ENCODE measurements at places on chromosomes 1 and 21.
A peak's percentile ranks its signal among the peaks of the same experiment; 100 is the strongest.

DNA sequence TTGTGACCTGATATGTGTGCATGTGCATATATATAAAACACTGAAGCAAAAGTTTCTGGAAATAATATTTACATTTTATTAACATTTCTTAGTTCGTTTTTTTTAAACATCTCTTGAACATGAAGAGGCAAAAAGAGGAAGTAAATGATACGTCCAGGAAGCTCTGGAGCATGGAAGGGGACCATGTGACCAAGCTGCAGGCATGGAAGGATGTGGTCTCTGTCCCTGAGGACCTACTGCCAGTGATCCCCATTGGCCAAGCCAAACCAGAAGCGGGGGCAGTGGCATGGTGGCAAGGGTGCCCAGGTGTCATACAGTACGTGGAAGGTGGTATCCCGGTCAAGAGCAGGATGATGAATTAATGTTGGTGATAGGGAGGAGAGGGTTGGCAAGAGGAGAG lies 268.3 kb upstream of the PROX1 start:
- no peak for DNase-seq

DNA sequence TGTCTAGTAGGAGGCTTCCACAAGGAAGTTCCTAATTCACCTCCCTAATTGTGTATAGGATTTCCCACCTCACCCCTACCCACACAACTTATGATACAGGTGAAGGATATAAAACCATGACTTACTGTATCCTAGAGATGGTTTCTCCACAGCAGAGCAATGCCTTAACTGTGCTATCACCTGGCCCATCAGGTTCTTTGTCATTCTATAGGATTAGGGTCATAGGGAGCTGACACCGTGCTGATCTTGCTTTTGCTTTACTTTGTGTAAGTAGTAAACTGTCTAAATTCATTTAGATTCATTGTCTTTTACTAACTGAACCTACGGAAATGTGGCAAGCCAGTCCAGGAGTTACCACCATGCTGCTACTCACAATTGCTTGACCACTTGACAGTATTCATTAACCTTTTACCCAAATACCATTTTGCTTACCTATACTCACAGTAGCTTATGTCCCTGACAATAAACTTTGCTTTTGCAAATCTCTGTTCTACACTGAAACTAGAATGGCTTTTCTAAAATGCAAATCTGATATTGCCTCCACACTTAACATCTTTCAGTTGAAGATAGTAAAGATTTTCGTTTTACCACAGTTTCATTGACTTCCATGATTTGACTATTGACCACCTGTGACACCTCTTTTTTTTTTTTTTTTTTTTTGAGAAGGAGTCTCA lies 147.6 kb downstream of the IFI44 start:
- DNase-seq = no peak

GRCh38 chr1:155206891-155207805 lies 549 bp downstream of the THBS3 start:
- DNase-seq = peak; percentile 45

- no peak for DNase-seq
Observed at GRCh38 chr1:197910120-197910991, 6.8 kb upstream of the LHX9 start.

GRCh38 chr1:17045150-17045549 lies 8.7 kb downstream of the SDHB start:
- no peak for DNase-seq

- no peak for DNase-seq
Observed at GRCh38 chr21:27359141-27359540, 392.3 kb upstream of the ADAMTS5 start.

DNA sequence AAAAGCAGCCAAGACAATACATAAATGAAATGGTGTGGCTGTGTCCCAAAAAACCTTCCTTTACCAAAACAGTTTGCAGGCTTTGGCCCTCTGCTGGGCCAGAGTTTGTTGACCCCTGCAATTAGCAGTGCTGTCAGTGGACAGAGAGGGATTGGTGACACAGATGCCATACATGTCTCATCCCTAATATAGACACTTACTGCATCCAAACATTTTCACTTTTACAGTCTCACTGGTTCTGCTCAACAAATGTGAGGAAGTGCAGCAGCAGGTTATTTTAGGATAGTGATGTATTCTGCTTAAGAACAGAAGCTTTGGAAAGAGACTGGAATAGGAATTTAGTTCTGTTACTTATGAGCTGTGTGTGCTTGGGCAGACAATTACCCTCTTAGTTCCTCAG lies 462.8 kb upstream of the LRRC7 start:
- no peak for DNase-seq

DNA sequence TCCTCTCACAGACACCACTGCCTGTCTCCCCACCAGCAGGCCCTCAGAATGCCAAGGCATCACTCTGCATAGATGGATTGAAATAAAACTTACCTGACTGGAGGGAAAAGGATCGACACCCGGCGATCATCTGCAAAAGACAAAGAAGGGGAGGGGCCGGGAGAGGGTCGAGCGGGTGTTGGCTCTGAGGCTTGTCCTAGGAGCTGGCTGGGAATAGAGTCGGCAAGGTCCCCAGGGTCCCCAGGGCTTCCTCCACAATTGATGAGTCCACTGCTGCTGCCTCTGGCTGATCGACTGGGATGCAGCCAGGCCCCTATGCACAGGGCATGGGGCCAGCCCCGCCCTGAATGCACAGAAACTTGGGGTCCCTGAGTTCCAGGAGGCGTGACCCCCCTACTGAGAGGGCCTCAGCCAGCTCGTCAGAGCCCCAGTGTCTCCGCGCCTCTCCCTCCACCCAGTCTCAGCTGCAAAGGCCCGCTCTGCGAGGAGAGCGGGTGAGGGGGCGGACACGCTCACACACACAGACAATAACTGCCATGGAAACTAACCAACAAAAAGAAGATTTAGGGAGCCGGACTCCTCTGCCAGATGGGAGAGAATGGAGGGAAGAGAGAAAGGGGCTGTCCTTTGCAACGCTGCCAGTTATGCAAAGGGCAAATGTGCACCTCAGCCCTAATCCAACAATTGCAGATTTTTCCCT lies at the start of gene KLHDC8A:
KLHDC8A (minus strand) TSS at position 483 of the 700 bp plus-strand sequence. CDS start 13,318 bp downstream, outside the sequence.
- DNase-seq = no peak

- no peak for DNase-seq
Observed at GRCh38 chr1:202505356-202505755, 156.9 kb downstream of the PPP1R12B start.

- no peak for DNase-seq
Observed at GRCh38 chr1:225533238-225533637, 105.4 kb upstream of the LBR start.

GRCh38 chr1:231416901-231417300 lies 5.2 kb downstream of the EGLN1 start:
- no peak for DNase-seq

DNA sequence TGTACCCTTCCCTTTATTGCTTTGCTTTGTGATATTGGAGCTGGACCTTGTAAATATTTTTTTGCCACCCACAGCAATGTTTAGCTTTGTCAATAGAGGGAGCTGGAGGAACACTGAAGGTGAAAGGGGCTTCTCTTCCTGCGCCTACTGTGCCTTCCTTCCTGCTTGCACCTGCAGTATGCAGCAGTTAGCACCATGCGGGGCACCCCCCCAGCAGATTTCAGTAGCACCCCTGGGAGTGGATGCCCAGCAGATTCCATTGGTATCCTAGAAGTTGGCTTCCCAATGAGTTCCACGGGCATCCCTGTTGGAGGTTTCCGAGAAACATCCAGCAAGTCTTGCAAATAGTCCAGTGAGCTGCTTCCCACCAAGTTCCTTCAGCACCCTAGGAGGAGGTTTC lies 25.6 kb downstream of the S100A10 start:
- DNase-seq = peak; percentile 27

DNA sequence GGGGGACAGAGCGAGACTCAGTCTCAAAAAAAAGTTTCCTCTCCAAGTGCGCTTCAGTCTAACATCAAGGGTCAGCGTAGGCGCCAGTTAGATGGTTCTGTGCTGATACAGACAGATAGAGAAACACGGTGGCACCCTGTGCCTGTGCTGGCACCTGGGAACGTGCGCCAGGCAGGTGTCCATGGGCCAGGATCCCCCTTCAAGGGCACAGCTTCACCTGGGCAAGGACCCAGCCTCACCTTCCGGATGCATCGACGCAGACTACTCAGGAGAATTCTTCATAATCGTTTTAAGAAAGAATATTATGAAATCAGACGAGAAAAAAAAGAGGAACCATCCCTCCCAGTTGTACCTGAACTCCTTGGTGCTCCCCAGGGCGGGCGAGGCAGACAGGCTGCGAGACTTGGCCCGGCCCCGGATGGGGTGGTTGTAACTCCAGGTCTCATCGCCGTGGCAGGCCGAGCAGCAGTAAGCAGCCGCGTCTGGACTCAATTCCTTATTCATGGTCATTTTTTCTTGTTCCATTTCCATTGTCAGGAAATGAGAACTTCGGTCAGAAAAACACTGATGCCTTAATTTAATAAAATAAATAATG lies 13.3 kb downstream of the NADK start:
- no peak for DNase-seq

DNA sequence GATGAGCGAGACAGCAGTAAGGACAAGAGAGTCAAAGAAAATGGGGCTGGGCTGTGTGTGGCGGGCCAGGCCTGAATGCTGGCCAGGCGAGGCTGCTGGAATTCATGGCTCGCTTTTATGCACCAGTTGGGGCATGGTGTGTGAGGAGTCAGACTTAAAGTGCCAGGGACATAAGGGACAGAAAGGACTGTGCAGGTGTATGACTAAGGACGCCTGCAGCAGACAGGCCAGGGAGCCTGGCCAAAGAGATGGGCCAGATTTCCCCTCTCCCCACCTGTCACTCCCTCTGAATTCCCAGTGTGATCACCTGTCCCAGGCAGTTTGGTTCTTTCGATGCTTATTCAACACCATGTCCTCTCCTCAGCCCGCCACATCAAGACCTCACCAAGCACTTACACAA lies 16.9 kb upstream of the SMIM12 start:
- DNase-seq = no peak

- no peak for DNase-seq
Observed at GRCh38 chr1:26034504-26035202, 11.3 kb downstream of the SLC30A2 start.

- no peak for DNase-seq
Observed at GRCh38 chr1:230427981-230428380, 1.8 kb upstream of the PGBD5 start.

- DNase-seq = no peak
Observed at GRCh38 chr1:65449214-65449823, 28.9 kb downstream of the LEPR start.

- no peak for DNase-seq
Observed at GRCh38 chr1:234845097-234845660, 235.2 kb upstream of the IRF2BP2 start.

DNA sequence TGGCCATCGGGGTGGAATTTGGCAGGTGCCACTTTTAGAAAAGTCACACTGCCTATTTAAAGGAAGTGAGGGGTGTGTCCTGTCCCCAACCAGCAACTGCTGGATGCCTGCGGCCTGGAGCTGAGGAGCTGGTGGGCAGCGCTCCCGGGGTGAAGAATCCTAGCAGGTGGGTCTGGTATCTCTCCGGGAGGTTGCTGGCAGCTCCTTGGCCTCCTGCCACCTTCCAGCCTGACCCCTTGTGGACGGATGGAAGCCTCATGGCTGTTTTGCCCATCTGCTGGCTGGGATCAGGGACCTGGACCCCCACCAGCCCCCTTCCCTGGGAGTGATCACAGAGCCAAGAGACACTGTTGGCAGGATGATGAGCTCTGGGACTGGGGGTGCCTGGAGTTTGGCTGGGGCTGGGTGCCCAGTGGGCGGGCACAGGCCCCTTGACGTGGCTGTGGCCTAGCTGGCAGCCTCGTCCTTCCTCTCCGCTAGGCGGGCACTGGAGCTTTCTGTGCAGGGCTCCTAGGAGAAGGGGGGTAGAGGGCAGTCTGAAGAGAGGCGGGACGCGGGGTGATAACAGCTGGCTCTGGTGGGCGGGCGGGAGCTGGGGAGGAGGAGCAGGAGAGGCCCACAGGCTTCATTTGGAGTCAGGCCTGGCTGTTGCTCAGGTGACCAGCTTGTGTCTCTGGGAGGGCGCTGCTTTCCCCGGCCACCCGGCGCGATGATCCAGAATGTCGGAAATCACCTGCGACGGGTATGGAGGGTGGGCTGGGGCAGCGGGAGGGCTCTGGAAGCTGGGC lies at the start of gene ACOT11:
ACOT11 (plus strand) TSS at position 628 of the 788 bp plus-strand sequence; CDS start at position 710, 82 bp downstream.
- DNase-seq = peak; percentile 43

GRCh38 chr1:218357211-218357892 lies 12.2 kb downstream of the TGFB2 start:
- no peak for DNase-seq

DNA sequence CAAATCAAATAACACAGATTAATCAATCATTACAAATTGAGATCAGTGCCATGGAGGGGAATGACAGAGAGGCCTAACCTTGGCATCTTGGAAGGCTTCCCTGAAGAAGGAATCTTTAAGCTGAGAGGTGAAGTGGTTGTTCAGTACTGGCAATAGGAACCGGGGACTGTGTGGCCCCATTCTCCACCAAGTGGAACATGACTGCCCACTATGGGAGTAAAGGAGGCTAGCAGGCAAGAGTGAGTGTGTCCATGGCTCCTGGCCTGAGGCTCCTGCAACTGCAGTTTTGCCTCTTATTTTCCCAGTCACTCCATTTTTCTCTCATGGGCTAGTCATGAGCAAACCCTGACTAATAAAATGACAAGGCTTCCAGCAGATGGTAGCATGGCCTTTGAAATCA lies 112.2 kb upstream of the GJB5 start:
- no peak for DNase-seq

GRCh38 chr1:192565946-192566345 lies 9.6 kb upstream of the RGS1 start:
- no peak for DNase-seq

- DNase-seq = peak; percentile 27
Observed at GRCh38 chr21:46205766-46206162, 21.5 kb upstream of the SPATC1L start.

DNA sequence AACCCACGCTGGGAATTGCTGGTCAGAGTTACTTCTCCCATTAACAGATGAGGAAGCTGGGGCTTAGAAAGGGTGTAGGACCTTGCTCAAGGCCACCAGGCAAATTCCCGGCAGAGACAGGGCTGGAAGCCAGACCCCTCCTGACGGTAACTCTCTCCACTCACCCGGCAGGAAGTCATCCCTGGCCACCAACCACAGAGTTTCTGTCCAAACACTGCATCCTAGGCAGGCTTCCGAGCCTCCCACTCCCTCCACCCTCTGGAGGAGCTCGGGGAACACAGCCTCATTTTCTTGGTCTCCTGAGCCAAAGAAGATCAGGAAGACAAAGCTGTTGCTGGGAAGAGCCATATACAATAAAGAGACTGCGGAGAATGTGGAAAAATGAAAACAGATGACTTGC lies 25.0 kb upstream of the ZNF436 start:
- no peak for DNase-seq

GRCh38 chr1:143699115-143699514 lies 272.7 kb downstream of the FAM72C start:
- DNase-seq = no peak

DNA sequence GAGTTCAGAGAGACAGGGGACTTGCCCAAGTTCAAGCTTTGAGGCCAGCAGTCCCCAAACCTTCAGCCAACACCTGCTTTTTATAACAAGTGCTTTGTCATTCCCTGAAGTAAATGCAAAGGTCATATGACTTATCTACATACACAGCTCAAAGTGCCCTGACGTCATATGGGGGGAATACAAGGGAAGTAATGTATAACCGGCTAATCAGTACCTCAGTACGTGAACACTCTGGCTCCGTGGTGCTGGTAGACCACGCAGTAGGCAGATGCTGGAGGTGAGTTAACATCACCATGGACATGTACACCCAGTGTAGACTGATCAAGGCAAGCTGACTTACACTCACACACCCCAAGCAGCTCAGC lies 60.0 kb downstream of the BACE2 start:
- DNase-seq = no peak

GRCh38 chr1:177984136-177984525 lies 14.3 kb upstream of the SEC16B start:
- DNase-seq = no peak

- DNase-seq = no peak
Observed at GRCh38 chr1:19287436-19288185, 959 bp downstream of the AKR7A3 start.

GRCh38 chr1:184693011-184693410 lies 61.6 kb downstream of the EDEM3 start:
- DNase-seq = no peak

All from NCI-H1436 treated with DMSO at 0.1 percent for 48 hours (cell line).